ENCODE measurements at places on chromosomes 4 and X.

DNA sequence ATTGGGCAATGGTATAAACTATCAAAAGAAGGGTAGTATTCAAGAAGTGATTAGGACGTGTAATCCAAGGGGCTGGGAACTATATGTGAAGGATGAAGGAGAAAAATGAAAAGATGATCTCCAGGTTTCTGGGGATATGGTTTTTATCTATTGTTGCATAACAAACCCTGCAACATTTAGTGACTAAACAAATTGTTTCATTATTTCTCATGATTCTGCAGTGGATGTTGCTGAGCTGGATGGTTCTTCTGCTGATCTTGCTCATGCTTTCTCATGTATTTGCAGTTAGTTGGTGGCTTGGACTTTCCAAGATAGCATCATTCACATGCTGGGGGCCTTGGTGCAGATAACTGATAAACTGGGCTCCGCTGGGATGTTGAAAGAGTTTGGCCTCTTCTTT, 29.1 kb downstream of the PHOX2B start:
- no peak for DNase-seq

DNA sequence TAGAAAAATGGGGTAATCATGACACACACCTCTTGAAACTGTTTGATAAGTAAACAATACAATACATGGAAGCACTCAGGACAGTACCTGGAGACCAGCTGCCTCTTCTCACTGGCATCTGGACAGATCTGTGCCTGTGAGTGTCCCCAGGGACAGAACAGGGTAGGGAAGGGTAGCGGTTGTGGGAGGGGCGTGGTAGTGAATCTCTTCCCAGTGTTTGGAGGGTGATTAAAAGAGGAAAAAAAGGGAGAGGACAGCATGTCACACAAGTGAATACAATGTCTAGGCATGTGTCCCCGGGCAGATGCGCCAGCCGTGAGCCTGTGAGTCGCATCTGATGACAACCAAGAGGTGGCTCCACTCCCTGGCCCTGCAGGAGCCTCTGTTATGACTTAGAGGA, 138.8 kb upstream of the MSX1 start:
- DNase-seq = peak; percentile 45

DNA sequence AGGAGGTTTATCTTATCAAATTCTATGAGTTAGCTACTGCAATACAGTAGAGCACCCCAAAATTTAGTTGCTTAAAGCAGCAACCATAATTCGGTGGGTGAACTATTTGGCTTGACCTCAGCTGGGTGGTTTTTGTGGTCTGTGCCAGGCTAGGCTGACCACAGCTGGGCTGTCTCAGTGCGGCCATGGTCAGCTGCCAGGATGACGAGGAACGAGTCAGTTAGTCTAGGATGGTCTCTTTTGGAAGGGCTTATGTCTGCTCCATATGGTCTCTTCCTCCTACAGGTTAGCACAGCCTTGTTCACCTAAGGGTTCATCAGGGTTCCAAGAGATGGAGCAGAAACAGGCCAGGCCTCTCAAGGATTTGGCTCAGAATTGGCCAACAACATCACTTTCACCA, 210.4 kb downstream of the PALLD start:
- no peak for DNase-seq

DNA sequence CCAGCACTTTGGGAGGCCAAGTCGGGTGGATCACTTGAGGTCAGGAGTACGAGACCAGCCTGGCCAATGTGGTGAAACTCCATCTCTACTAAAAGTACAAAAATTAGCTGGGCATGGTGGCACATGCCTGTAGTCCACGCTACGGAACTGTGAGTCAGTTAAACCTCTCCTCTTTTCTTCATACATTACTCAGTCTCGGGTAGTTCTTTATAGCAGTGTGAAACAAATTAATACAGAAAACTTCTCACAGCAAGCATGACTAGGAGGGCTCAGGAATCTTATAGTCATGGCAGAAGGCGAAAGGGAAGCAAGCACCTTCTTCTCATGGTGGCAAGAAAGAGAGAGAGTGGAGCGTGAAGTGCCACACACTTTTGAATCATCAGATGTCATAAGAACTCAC, 358.9 kb downstream of the NLGN4X start:
- DNase-seq = no peak

DNA sequence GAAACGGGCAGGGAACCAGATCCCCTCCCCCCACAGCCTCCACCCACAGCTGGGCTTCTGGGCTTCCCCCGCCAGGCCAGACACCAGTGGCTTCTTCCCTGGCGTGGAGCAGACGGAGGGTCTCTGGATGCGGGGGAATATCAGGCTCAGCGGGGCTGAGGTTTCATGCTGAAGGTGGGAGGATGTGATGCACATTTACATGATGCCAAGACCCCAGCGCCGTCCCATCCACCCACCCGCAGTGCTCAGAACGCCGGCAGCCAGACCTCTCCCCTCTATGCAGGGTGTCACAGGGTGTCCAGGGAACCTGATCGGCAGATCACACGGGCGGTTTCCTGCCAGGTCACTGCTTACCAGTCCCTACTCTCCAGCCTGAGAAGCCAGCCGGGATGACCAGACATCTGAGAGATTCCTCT, 12.8 kb upstream of the TNIP2 start:
- DNase-seq = no peak

- peak; percentile 71 for DNase-seq
Observed at GRCh38 chr4:128776794-128777216, 32.7 kb upstream of the JADE1 start.

DNA sequence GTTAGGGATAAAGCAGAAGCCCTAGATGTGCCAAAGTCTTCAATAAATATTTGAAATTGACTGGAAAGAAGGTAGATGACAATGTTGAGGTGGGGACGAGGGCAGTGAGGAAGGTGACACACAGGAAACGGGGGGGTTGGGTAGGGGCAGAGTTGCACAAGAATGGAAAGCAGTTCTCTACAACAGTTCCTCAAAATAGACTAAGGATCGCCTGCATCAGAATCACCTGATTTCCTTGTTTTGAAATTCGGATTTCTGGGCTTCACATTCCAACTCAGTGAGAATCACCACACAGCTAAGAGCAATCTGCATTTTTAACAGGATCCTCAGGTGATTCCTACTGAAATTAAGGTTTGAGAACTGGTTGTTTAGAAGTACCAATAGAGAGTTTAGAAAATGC, 70.6 kb downstream of the ARFIP1 start:
- no peak for DNase-seq

DNA sequence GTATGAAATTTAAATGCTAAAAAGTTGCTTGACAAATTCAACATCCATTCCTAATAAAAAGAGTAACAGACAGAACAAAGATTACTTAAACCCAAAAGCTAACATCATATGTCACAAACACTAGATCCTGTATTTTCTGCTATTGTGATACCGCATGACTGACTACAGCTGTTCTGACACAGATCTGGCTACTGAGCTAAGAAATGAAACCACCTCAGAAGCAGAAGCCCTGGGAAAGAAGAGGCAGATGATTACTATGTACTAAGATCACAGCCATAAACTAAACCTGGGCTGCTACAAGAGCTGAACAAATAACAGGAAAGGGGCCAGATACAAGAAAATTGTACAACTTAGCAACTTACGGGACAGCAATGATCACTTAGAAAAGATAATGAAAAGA, 9.4 kb downstream of the LETM1 start:
- DNase-seq = no peak

DNA sequence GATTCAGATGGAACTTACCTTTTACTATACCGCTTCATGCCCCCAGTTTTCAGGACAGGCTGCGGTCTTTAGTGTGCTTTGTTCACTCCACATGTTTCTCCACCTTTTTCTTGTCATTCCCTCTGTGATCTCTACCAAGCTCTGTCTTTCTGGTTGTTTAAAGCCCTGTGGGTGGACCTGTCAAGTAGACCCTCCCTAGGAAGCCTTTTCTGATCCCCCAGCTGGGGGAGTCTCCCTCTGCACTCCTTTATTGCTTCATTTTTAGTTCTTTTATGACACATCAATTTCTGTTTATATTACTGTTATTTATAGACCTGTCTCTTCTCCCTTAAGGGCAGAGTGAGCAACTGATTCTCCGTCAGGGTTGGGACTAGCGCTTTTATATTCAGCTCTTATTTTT, 150.2 kb downstream of the C4orf33 start:
- no peak for DNase-seq

DNA sequence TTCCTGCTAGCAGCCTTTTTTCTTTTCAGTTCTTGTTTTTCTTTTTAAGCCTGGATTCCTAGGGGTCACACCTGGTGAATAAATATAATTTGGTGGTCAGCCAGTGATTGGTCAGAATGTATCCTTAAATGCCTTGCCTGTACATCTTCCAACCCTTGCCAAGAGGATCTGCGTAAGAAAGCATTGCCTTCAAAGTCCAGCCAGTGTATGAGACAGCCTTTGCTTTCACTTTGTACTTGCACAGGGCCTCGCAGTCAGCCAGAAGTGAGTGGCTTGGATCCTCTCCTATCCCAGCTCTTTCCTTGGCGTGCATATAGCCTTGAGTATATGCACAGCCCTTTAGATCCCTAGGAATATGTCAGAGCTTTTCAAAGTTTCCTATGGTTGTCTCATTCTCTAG, 22.2 kb downstream of the KANTR start:
- DNase-seq = no peak

DNA sequence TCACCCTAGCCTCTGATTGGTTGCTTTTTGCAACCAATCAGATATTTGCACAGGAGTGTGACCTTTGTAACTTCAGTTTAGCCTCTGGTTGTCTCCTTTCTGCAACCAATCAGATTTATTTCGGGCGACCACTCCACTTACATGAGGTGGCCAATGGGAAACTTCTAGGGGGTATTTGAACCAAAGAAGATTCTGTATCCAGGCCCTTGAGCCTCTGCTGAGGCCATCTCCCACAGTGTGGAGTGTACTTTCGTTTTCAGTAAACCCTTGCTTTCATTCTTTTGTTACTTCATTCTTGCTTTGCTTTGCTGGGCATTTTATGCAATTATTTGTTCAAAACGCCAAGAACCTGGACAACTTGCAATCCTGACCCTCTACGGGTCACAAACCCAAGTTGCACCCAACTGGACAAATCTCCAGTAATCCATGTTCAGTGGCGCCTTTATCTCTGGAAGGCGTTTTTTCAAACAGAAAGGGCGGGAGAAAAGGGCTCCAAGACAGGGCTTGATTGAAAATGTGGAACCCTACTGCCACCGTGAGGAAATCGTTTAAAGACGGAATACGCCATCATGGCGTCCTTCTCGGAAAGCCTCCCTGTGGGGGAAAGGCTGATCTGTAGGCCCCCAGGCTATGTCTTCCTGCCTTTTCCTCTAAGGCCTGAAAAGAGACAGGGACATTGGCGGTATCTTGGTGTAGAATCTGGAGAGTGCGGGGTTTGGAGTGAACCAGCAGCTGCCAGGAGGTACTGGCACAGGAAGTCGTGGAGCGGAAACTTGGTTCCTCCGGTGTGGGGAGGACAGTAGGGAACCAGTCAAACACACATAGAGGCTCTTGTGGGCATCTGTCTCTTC, 184.6 kb downstream of the OR13H1 start:
- DNase-seq = no peak

DNA sequence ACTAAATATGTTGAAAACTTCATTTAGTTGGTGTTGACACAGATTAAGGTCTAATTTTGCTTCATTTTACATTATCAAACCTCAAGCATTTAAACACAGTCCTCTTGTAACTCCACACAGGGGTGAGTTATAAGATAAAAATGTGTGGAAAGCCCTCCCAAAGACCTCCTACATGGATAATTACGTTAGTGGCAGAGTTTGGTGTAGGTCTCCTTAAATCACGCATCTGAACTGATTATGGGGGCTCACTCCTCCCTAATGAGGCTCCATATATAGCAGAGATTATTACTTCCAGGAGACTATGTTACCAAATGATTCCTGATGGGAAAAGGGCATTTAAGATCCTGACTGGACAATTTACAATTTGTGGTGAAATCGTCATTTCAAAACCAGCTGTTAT, 32.2 kb upstream of the VCX3B start:
- no peak for DNase-seq

DNA sequence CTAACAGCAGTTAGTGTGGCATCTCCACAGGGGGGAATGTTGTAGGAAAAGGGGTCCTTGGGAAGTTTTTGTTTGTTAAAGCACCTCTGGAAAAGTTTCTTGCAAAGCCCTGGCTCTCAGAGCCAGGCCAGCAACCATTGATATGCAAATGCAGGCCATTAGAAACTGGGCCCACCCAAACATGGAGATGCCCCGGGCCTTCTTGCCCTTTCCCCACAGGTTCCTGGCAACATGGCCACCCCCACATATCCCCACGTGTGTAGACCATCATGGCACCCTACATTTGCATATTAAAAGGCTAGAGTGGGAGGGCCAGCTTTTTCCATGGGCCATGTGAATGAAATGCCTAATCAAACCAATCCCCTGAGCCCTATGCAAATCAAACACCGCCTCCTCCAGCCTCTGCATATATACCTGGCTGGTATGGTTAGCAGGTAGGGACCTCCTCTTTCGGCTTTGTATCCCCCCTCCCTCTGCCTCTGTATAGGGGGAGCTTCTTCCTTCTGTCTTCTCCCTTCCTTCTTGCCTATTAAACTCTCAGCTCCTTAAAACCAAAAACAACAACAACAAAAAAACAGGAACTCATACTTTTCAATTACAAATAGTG, 44.0 kb upstream of the ZCCHC13 start:
- DNase-seq = no peak

- no peak for DNase-seq
Observed at GRCh38 chr4:151218343-151218742, 58.6 kb upstream of the PRSS48 start.

GRCh38 chr4:163846008-163846407, 351.5 kb downstream of the TMA16 start:
- DNase-seq = no peak

GRCh38 chr4:142222127-142222526, 585.7 kb downstream of the IL15 start:
- no peak for DNase-seq

GRCh38 chr4:61446941-61447340, 246.8 kb downstream of the ADGRL3 start:
- no peak for DNase-seq

DNA sequence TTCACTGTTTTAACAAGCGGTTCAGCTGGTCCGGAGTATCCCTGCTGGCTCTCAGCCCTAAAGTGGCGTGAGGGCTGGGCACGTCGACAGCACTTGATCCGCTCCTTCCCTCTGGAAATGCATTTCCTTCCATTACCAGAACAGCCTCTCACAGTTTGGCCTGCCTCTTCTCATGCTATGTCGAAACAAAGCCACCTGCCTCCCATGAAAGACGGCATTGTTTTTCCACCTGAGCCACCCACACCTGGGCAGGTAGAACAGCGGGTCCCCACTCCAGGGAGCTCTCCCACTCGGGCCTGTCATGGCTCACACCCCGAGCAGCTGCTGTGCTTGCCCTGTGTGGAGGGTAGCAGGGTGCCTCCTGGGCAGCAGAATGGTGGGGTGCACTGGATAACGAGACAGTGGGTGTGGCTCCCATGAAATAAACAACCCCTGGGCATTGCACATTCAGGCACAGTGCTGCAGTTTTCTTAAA, 86.2 kb downstream of the FHDC1 start:
- peak; percentile 80 for DNase-seq

GRCh38 chr4:49032440-49033161, 46.5 kb downstream of the CWH43 start:
- DNase-seq = no peak

GRCh38 chr4:110630688-110631402, 8.0 kb upstream of the PITX2 start:
- no peak for DNase-seq

All from NCI-H2029 (cell line).